T-cell (primary cell): ENCODE measurements at places on chromosomes 13 and 19.

DNA sequence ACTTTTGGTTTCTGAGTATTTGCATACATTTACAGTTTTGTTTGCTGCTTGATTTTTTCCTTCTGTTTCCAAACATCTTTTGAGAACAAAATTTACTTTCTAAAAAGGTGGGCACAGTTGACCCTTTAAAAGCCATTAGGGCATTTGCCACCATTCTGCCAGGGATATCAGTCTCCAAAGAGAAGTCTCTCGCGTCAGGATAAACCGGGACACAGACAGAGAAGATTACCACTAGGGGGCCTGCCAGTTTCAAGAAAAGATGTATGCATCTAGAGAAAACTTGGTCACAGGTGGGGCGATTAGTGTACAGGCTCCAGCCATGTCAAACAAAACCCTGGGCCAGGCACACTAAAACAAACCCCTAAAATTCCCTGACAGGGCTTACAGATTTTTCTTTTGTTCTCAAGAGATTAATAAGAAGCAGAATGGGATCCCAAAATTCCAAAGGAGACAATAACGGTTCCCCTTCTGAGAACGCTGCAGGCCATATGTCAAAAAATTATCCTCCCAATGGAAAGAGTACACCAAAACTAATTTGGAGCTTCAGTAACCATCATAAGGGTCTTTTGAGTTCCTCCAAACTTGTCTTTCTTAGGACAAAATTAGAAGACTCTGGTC lies 10.7 kb upstream of the PABPC3 start:
- no peaks in the 10 kb centered on the region for H3K36me3 ChIP-seq
- H3K27ac ChIP-seq: no peak overlapping the region
- no peak overlapping the region for H3K4me3 ChIP-seq
- DNase-seq: no peak

DNA sequence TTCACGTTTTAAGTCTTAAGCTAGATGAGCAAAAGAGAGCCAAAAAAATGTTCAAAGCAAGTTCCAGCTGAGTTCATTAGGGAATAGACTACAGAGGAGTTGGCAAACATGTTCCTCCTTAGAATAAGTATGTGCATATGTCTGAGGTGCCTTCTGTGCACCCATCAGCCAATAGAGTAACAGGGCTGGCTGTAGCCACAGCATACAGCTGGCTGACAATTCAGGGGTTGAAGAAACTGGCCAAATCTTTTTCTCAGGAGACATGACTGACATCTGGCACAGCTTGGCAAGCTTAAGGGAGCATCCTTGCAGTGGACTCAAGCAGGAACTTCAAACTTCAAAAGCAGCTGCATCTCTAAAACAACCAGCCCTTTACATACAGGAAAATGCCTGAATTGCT lies 414.8 kb upstream of the PCDH20 start:
- H3K27ac ChIP-seq: no peak overlapping the region
- no peaks in the 10 kb centered on the region for H3K36me3 ChIP-seq
- no peaks in the 10 kb centered on the region for H3K27me3 ChIP-seq
- H3K4me3 ChIP-seq: no peak overlapping the region

- no peaks in the 10 kb centered on the region for H3K27me3 ChIP-seq
- no peak overlapping the region for H3K27ac ChIP-seq
- H3K4me1 ChIP-seq: peaks cover 5% of the 10 kb centered on the region
- H3K36me3 ChIP-seq: no peaks in the 10 kb centered on the region
- no peak for DNase-seq
Observed at GRCh38 chr19:55189403-55189835, 9.3 kb upstream of the SYT5 start.

DNA sequence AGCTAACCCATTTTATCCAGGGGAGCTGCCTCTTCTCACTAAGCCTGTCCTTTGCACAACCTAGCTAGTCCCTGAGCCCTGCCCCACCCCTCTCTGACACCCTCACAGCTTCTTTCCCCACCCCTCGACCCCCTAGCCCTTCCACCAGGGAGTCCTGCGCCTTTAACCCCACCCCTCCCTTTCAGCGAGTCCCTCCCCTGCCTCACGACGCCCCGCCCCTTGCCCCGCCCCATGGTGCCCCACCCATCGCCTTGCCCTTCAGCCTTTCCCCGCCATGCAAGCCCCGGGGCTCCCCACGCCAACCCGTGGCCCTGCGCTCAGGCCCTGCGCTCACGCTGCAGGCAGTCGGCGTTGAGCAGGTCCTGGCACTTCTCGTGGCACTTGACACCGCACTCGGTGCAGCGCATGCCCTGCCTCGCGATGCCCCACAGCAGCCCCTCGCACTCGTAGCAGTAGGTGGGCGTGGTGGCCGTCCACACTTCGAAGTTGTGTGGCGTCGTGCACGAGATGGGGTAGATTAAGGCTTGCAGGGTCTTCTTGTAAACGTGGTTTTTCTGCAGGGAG lies 40.0 kb downstream of the UNC13A start:
- no peaks in the 10 kb centered on the region for H3K36me3 ChIP-seq
- H3K4me1 ChIP-seq: no peaks in the 10 kb centered on the region
- DNase-seq: no peak
- no peaks in the 10 kb centered on the region for H3K27me3 ChIP-seq
- no peak overlapping the region for H3K4me3 ChIP-seq

GRCh38 chr13:19587635-19588300 lies 26.4 kb upstream of the TPTE2 start:
- H3K36me3 ChIP-seq: no peaks in the 10 kb centered on the region
- no peak overlapping the region for H3K4me3 ChIP-seq
- peaks cover 5% of the 10 kb centered on the region for H3K4me1 ChIP-seq

DNA sequence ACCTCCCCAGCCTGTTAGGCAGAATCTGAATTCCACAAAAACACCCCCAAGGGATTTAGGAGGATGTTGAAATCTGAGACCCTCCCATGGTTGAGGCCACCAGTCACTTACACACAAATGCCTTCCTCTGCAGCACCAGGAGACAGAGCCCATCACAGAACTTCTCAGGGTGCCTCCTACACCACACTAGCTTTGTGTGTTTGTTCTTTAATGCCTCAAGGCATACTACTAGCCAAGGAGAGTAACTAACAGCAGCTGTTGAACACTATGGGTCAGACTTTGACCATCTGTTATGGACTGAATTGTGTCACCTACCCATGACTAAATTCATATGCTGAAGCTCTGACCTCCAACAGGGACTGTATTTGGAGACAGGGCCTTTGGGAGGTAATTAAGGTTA lies 9.5 kb upstream of the MED26 start:
- DNase-seq: no peak
- no peak overlapping the region for H3K4me3 ChIP-seq
- H3K4me1 ChIP-seq: no peaks in the 10 kb centered on the region
- no peak overlapping the region for H3K27ac ChIP-seq
- no peaks in the 10 kb centered on the region for H3K27me3 ChIP-seq

DNA sequence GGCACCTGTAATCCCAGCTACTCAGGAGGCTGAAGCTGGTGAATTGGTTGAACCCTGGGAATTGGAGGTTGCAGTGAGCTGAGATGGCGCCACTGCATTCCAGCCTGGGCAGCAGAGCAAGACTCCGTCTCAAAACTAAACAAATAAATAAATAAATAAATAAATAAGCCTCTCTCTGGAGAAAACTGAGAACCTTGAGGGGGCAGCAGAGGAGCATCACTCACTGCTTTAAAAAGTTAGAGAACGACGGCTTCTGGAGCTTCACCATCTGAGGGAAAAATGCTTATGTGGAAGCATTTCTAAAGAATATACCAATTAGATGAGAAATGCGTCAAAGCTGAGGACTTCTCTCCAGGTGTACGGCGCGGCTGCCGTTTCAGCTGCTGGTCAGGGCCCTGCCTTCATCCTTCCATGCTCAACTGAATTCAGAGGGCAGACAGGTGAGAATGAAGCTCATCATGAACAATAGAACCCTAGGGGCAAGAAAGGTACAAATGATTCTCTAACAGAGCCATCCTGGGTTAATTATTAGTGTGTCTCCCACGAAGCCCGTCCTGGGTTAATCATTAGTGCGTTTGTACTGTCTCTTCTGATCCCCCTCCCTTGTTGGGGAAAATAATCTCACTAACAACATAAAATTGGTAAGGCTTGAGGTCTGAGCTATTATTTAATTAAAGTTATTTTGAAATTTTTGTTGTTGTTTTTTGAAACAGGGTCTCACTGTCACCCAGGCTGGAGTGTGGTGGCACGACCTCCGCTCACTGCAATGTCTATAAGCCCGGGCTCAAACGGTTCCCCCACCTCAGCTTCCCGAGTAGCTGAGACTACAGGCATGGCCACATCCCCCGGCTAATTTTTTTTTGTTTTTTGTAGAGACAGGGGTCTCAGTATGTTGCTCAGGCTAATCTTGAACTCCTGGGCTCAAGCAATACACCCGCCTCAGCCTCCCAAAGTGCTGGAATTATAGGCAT lies 80.1 kb downstream of the IPO5 start:
- peaks cover 11% of the 10 kb centered on the region for H3K27me3 ChIP-seq
- H3K27ac ChIP-seq: no peak overlapping the region
- no peak for DNase-seq
- H3K4me3 ChIP-seq: no peak overlapping the region
- no peaks in the 10 kb centered on the region for H3K4me1 ChIP-seq
- no peaks in the 10 kb centered on the region for H3K36me3 ChIP-seq

GRCh38 chr13:97568850-97569249 lies 134.9 kb downstream of the RAP2A start:
- no peak overlapping the region for H3K4me3 ChIP-seq
- no peak overlapping the region for H3K27ac ChIP-seq
- no peak for DNase-seq
- H3K4me1 ChIP-seq: no peaks in the 10 kb centered on the region
